ENCODE measurements at places on chromosomes 7 and 10. TPM values are rescaled to one million over a fixed set of nuclear protein-coding genes. Genes with fewer than 3 reads are reported as not detected.

GRCh38 chr7:54697659-54698186 is 61.3 kb downstream of the SEC61G start:
- H3K27ac ChIP-seq: no peak overlapping the region
- no peak overlapping the region for H3K4me3 ChIP-seq
- peaks cover 5% of the 10 kb centered on the region for H3K27me3 ChIP-seq
- no peak for DNase-seq
- H3K36me3 ChIP-seq: no peaks in the 10 kb centered on the region

- H3K27me3 ChIP-seq: peaks cover 33% of the 10 kb centered on the region
- no peak overlapping the region for H3K27ac ChIP-seq
- no peaks in the 10 kb centered on the region for H3K4me1 ChIP-seq
Measured at GRCh38 chr7:143447466-143447865, 4.2 kb downstream of the TAS2R60 start.

- H3K4me1 ChIP-seq: peaks cover 7% of the 10 kb centered on the region
- no peaks in the 10 kb centered on the region for H3K36me3 ChIP-seq
- H3K4me3 ChIP-seq: no peak overlapping the region
- H3K27me3 ChIP-seq: no peaks in the 10 kb centered on the region
- DNase-seq: no peak
- no peak overlapping the region for H3K27ac ChIP-seq
Measured at GRCh38 chr10:119005362-119006043, 24.0 kb upstream of the NANOS1 start.

WDR86 gene
- 0.16 TPM for total RNA-seq

- DNase-seq: no peak
- peaks cover 16% of the 10 kb centered on the region for H3K36me3 ChIP-seq
- no peaks in the 10 kb centered on the region for H3K4me1 ChIP-seq
- H3K27me3 ChIP-seq: no peaks in the 10 kb centered on the region
Measured at GRCh38 chr7:99741441-99741795, 6.4 kb upstream of the CYP3A7 start.

GRCh38 chr10:47090903-47091302 is 179.7 kb downstream of the PTPN20 start:
- no peak overlapping the region for H3K27ac ChIP-seq
- no peak for DNase-seq
- H3K4me3 ChIP-seq: no peak overlapping the region
- H3K36me3 ChIP-seq: no peaks in the 10 kb centered on the region
- peaks cover 7% of the 10 kb centered on the region for H3K4me1 ChIP-seq
- peaks cover 9% of the 10 kb centered on the region for H3K27me3 ChIP-seq

DNA sequence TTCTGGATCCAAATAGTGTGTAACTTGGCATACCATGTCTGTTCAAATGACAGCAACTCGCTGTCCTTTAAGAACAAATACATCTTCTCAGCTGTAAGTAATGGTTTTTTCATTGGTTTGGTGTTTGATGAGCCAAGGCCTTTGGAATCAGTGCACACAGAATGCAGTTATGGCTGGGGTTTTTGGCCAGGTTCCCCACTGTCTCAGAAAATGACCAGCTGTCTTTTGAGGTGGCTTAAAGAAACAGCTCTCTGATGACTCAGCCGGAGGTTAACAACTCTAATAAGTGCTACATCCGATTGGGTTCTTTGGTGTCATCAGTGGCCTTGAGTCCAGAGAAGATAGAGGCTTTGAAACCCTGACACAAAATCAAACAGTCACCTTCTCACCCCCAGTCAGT is 688.4 kb downstream of the REEP3 start:
- H3K4me3 ChIP-seq: no peak overlapping the region
- H3K27me3 ChIP-seq: no peaks in the 10 kb centered on the region
- peak overlapping the region; percentile 53 for H3K27ac ChIP-seq
- H3K36me3 ChIP-seq: no peaks in the 10 kb centered on the region
- DNase-seq: peak; percentile 26
- no peaks in the 10 kb centered on the region for H3K4me1 ChIP-seq
